ENCODE measurements at places on chromosomes 1 and 21.

DNA sequence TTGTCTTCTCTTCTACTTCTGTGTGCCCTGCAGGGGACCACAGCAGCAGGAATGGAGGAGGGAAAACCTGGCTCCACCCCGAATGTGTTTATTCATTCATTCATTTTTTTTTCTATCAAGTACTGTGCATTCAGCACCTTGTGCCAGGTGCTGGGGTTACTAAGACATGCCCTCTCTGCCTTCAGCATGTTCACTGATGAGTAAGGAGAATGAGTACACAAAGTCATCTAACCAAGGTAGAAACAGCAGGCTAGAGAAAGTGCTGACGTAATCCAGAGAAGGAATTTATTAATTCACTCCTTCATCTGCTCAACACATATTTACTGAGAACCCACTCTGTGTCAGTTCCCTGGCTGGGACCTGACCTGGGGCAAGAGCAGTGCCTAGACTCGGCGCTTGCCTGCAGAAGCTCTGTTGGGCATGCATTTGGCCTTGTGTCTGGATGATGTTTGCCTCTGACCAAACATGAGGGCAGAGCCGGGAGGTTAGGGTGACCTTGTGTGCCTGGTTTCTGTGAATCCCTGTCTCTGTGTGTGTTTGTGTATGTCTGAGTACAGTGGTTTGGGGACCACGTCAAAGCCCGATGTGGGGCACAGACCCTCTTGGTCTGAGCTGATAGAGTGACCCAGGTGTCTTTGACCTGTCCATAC is 3.3 kb upstream of the MYOG start:
- no peak for DNase-seq

DNA sequence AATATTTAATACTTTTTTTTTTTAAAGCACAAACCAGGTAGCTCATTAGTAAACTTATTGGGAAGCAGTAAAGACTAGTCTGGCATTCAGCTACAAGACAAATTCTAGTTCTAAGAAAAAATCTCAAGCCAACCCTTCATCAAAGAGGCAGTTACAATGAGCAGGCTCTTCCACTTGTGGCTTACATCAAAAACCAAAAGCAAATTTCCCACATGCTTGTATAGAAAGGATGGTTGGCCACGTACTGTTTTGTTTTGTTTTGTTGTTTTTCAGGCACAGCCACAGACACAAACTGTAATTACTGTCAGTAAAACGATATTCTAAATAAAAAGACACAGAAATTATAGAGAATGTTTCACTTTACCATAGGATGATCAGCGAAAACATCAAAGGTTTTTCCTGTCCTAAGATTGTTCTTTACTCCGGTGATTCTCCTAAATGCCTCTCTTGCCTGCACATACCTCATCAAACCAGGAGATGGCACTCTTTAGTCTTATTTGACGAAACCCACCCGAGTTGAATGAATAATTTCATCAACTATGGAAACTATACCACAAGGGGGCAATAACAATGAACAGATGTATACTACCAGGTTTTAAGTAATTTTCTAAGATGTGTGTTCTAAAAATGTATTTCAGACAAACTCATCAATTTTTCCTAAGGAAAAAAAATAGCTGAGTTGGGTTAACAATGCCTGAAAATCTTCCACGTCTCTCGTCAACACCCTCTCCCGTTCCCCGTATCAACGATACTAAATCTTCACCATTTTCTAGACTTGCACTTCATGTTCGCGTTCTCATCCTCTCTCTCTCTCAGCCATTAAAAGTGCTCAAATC is 26.9 kb downstream of the RPL5 start:
- DNase-seq, result peak; percentile 74

DNA sequence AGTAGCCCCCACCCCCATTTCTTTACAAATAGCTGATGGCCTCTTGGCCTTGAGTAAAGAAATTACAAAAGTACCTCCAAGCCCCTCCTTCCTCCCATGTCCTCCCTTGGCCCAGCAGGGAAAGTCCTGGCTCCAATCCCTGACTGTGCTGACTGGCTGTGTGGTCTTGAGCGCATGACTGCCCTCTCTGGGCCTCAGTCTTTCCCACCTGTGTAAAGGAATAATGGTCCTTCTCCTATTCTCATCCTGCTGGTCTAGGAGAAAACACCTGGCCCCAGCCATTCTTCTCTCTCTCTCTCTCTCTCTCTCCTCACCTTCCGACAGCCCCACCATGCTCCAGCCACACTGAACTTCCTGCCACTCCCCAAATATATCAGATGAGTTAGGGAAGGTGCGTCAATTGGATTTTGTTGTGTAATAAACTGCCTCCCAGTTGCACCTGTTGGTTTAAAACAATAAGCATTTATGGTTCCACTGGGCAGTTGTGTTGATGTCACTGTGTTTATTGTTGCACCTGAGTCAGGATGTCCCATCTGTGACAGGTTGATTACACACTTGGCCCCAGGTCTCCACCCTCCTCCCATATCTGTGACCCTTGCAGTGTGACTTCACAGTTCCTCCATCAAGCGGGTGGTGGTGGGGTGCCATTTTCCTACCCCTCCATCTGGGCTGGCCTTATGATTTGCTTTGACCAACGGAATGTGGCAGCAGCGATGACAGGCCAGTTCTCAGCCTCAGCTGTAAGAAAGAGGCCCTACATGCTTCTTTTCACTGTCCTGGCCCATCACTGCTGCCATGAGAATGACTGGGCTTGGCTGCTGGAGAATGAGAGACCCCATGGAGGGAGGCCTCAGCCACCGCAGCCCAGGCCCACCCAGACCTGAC is 22.3 kb upstream of the LRP8 start:
- no peak for DNase-seq

GRCh38 chr1:156241311-156241811 is 623 bp upstream of the BGLAP start:
- DNase-seq, result peak; percentile 44

DNA sequence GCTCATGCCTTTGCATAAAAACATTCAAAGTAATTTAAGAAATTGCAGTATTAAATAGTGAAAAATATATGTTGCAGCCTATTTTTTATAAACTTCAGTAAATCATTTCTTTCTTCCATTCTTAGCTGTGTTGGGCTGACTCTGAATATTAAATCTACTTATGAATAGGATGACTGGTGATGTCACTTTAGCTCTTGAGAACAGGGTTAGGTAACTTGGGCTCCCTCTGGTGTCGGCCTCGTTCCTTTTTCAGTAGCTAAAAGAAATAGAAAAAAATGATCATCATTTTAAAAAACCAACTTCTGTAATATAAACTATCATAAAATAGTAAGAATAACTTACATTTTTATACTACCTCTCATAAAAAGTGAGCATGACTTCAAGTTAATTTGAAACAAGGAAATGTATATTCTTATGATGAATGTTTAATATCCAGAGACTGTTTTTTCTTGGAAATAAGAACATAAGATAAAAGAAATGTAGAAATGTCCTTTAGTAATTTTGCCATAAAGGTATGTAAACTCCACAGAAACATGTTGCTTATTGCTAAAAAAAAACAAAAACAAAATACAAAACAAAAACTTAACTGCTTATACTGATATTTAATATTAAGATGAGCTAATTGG is 26.8 kb upstream of the NCAM2 start:
- peak; percentile 56 for DNase-seq

DNA sequence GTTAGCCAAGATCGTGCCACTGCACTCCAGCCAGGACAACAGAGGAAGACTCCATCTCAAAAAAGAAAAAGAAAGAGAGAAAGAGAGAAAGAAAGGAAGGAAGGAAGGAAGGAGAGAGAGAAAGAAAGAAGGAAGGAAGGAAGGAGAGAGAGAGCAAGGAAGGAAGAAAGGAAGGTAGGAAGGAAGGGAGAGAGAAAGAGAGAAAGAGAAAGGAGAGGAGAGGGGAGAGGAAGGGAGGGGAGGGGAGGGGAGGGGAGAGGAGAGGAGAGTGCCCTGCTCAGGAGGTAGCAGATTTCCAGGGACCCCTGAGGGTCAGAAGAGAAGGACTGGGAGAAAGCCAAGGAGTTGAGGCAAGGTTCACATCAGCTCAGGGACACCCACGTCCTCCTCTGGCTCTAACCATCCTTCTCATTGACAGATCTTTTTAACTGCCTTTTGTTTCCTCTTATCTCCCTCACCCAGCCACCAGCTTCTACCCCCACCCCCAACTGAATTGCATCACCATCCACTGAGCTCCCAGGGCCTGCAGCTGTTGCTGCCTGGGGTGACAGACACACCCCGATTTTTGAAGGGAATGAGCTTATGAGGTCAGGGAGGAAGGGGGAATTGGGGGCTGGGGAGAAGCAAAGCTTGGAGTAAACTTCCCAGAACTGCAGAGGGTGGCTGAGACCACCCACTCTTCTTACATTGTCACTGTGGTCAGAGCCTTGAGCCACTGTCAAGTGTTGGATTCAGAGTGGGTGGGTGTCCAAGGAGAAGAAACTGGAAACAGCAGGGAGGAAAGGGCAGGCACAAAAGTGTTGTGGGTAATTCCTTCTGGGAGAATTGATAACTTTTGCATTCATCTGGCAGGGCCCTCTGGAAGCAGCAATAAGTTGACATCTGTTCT is 91.6 kb downstream of the GLUL start:
- peak; percentile 10 for DNase-seq

DNA sequence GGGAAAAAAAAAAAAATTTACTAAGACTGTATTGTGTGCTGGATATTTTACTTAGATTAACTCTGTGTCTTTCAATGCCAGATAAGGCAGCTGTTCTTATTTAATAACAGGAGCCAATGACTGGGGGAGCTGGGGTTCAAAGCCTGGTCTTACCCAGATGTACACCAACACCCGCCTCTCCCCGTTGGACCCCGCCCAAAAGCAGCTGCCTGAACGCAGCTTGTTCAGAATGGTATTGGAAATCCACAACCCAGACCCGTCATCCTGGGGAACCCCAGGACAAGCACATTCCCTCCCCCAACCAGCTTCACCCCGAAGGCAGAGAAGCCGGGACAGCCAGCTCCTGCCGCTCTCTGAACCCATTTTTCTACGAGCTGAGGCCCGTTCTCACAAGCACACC is 113.6 kb upstream of the TMPRSS2 start:
- DNase-seq, result peak; percentile 26

GRCh38 chr1:226708342-226708780 is 30.7 kb downstream of the ITPKB start:
- DNase-seq, result peak; percentile 95

DNA sequence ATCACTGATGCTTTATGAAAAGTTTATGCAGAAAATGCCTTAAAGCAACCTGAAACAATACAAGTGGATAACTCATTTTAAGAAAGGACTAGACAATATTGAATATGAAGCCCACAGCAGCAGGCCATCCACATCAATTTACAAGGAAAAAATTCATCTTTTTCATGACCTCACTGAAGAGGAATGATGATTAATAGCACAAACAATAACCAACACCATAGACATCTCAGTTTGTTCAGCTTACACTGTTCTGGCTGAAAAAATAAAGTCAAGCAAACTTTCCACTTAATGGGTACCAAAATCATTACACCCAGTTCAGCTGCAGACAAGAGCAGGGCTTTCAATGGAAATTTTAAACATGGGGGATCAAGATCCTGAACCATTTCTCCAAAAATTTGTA is 380.6 kb upstream of the NEGR1 start:
- peak; percentile 1 for DNase-seq

DNA sequence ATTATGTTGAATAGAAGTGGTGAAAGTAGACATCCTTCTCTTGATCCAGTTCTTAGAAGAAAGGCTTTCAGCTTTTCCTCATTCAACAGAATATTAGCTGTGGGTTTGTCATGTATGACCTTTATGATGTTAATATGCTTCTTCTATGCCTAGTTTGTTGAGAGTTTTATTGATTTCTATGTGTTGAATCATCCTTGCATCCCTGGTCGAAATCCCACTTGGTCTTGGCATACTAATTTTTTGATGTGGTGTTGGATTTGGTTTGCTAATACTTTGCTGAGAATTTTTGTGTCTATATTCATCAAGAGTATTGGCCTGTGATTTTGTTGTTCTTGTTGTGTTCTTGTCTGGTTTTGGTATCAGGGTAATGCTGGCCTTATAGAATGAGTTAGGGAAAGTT is 20.9 kb downstream of the CD55 start:
- DNase-seq, result no peak

DNA sequence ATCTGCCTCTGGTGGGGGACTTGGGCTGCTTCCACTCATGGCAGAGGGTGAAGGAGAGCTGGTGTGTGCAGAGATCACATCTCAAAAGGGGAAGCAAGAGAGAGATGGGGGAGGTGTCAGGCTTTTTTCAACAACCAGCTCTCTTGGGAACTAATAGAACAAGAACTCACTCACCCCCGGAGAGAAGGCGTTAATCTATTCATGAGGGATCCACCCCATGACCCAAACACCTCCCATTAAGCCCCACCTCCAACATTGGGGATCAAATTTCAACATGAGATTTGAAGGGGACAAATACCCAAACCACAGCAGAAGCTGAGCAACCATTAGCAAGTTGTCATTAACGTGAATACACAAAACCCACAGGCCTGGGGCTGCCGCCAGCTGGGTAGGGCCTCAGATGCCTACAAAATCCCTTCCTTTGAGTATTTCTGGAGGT is 12.0 kb upstream of the VWA5B1 start:
- DNase-seq, result no peak

DNA sequence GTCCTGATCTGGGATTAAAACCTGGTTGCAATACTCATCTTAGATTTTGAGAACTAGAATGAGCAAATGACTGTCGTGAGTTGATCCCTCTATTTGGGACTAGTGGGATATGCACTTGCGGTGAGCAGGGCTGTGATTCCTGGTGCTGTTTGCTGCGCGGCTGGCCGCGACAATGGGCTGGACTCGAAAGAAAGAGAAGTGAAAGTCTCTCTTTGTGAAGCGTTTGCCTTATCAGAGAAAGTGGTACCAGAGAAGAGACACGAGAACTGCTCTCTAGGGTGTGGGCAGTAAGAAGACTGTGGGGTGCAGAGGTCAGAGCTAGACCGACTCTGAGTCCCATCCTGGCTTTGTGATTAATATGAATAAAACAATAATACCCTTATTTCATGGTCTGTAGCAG is 8.6 kb downstream of the ST6GALNAC3 start:
- no peak for DNase-seq

GRCh38 chr21:14318578-14318977 is 64.4 kb downstream of the HSPA13 start:
- DNase-seq, result no peak

DNA sequence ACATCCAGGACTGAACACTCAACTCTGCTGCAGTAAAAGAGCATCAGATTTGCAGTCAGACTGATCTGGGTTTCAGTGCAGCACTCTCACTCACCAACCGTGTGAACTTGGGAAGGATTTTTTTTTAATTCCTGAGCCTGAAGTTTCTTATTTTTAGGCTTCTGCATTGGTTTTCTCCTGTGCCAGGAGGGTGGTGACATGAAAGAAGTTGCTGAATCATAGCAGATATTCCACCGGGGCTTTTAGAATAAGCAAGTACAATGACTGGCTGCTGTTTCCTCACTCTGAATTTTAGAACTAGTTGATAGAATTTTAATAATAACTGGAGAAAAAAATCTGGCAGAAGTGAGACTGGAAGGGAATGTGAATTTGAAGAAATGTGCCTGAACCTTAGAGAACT is 11.6 kb downstream of the ADAM30 start:
- DNase-seq, result no peak

DNA sequence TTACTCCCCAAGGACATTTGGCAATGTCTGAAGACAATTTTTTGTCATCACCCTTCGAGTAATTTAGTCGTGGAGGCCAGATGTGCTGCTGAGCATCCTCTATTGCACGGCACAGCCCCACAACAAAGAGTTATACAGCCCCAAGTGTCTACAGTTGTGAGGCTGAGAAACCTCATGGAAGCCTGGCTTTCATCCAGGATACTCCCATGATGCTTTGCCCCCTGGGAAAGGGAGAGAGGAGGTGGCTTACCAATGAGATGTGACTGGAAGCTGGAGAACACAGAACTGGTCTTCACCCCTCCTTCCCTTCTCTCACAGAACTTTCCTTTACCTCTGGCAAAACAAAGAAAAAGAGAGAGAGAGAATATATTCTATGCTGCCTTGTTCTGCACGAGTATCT is 150.9 kb upstream of the VAMP3 start:
- no peak for DNase-seq

Measured in iris pigment epithelial cell (primary cell).